ENCODE measurements at places on chromosomes 3 and 15.

- no peak for DNase-seq
These were observed 22.8 kb downstream of the SLC12A6 start for GRCh38 chr15:34314491-34315490.

- DNase-seq = no peak
These were observed 357.1 kb downstream of the ZPLD1 start for GRCh38 chr3:102791641-102792589.

DNA sequence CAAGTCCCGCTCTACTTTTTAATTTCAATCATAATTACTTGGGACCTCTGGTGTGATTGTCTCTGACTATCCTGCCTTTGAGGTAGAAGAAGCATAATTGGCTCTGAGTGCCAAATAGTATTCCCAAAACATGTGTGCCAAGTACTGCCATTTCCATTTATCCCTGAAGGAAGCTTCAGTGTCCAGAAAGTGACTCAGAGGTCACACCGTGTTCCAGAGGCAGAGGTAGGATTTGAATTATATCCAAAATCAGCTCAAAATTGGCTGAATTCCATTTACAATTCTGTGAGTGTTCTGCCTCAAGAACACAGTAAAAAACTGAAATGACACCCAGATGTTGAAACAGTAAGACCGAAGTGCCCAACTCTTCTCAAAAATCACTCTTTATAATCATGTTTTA lies 255.3 kb downstream of the RSL24D1 start:
- no peak for DNase-seq

GRCh38 chr3:123724306-123724705 lies 139.5 kb upstream of the HACD2 start:
- DNase-seq = no peak

- no peak for DNase-seq
These were observed 107.6 kb downstream of the FILIP1L start for GRCh38 chr3:100006570-100007271.

DNA sequence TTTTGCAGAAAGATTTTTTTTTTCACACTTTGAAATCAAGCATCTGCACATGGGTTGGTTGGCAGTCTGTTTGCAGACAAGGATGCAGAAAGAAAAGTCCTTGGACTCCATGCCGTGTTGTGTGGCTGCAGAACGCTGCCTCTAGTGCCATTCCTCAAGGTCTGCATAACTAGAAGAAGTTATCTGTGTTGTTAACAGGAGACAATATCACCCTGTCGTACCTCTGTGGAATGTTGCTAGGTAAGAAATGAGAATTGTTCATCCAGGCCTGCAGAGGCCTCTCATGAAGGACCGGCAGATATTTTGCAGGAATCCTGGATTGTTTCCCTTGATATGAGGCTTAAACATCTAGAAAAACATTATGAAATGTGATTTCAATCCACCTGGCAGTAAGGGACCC lies 58.5 kb upstream of the PPARG start:
- no peak for DNase-seq

DNA sequence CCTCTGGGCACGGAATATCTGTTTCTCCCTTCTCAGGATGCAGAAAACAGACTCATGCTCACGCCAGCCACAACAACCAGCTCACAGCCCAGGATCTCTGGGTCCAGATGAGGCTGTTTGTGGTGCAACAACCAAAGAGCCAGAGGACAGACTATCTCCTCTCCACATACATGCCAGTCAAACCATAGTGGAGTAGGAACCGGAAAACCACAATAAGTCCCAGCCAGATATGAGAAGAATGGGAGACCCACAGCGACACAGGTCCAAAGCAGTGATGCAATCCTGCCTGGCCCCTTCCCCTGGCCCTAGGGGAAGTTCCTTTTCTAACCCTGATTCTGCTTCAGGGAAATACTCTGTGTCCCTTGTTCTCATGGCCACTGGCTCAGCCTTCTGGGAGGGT lies 27.6 kb downstream of the MEX3B start:
- no peak for DNase-seq

GRCh38 chr3:141870091-141870687 lies 6.3 kb upstream of the ATP1B3 start:
- DNase-seq = no peak

- DNase-seq = no peak
These were observed at the start of gene MFGE8 for GRCh38 chr15:88913017-88913849. Gene MFGE8 (minus strand): TSS chr15:88913379. CDS start chr15:88913319, 60 bp downstream.

GRCh38 chr3:194933465-194933864 lies 247.8 kb downstream of the FAM43A start:
- peak; percentile 46 for DNase-seq

- DNase-seq = no peak
These were observed 184.0 kb downstream of the ABHD5 start for GRCh38 chr3:43874731-43875130.

DNA sequence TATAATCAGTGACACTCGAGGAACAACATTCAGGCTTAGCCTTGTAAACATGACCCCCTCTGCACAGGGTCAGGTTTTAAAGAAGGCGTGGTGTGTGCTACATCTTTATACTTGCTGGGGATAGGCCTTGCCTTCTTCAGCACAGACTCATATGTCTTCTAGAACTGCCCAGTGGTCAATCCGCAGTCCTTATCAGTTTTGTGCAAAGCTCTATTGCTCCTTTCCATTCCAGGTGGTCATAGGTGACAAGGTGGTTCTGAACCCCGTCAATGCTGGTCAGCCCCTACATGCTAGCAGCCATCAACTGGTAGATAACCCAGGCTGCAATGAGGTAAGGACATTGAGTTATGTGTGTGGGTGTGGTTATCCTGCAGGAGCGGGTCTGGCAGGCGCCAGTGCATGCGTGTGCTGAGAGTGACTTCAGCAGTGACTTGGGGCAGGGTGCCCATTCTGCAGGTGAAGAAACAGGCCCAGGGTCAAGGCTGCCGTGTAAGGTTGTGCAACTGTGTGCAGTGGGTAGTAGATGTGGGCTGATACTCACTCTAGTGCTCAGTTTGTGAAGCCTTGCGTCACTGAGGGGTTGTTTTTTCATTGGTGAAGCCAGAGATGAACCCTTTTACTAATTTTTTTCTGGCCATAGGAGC lies 150.9 kb downstream of the ITPR1 start:
- no peak for DNase-seq

DNA sequence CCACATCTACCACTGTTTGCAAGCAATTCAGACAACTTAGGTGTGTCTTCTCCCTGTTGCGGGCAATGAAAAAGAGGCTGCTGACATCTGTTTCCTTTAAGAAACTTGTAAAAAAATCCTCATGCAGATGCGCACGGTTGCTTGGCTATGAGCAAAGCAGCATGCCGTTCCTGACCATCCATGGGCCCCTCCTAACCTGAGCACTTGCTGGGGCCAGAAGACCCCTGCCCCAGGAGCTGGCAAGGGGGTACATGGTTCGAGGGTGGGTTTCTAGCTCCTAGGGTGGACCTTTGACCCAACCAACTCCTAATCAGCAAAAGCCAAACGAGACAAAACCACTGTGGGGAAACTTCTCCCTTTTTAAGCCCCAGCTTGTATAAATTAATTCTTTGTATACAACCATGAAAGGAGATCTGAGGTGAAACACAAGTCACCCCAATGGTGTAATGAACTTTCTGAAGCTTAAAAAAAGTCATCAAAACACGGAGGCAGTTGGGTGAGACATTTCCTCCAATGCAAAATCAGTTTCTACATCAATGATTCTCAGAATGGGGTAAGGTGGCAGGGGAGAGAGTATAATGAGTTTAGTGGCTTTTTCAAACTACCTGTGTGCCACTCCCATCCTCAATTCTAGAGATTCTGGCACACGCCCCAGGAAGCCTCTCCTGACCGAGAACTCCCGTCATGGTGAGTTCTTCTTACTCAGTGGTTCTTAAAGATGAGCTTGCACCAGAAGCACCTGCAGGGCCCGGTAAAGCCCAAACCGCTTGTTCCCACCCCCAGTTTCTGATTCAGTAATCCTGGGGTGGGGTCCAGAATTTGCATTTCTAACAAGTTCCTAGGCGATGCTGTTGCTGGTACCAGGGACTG lies 44.1 kb downstream of the CPN2 start:
- DNase-seq = no peak

GRCh38 chr3:150543128-150543527 lies 3.2 kb downstream of the SERP1 start:
- no peak for DNase-seq

- no peak for DNase-seq
These were observed 43.1 kb downstream of the BHLHE40 start for GRCh38 chr3:5022187-5022965.

DNA sequence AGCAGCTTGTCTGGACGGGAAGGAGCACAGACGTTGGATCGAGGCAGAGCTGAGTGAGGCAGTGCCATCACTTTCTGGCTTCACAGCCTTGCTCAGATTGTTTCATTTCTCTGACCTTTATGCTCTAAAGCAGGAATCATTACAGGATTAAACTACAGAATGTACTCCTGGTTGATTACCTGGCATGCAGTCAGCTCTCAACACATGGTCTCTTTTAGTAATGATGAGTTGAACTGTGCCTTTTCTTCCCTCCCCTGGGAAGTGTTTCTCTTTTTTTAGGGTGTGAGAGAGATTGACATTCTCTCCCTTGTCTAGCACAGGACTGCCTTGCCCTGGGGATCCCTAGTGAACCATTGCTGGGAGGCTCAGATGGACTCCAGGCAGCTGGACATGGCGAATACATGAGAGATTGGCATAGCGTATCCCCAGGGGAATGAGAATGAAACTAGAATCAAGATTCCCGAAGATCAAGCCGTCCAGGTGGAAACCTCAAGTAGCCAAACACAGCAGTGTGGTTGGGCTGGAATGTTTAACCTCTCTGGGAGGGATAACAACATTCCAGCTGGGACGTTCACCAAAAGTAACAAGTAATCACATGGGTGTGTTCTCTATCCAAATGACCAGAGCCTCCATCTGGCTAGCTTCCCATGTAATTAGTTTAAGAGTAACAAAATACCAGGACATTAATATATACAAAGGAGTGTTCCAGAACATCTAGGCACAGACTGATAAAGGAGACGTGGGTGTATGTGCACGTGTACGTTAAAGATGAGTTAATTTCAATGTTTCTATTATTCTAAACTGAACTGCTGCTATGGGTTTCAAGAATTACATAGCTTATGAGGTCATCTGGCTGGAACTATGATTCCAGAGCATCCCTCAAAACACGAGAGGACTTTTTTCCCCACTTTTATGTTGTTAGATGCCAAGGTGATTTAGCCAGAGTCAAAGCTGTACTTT lies 118.6 kb upstream of the NR2E3 start:
- DNase-seq = no peak

- DNase-seq = no peak
These were observed 50.9 kb downstream of the MYL3 start for GRCh38 chr3:46812237-46812791.

DNA sequence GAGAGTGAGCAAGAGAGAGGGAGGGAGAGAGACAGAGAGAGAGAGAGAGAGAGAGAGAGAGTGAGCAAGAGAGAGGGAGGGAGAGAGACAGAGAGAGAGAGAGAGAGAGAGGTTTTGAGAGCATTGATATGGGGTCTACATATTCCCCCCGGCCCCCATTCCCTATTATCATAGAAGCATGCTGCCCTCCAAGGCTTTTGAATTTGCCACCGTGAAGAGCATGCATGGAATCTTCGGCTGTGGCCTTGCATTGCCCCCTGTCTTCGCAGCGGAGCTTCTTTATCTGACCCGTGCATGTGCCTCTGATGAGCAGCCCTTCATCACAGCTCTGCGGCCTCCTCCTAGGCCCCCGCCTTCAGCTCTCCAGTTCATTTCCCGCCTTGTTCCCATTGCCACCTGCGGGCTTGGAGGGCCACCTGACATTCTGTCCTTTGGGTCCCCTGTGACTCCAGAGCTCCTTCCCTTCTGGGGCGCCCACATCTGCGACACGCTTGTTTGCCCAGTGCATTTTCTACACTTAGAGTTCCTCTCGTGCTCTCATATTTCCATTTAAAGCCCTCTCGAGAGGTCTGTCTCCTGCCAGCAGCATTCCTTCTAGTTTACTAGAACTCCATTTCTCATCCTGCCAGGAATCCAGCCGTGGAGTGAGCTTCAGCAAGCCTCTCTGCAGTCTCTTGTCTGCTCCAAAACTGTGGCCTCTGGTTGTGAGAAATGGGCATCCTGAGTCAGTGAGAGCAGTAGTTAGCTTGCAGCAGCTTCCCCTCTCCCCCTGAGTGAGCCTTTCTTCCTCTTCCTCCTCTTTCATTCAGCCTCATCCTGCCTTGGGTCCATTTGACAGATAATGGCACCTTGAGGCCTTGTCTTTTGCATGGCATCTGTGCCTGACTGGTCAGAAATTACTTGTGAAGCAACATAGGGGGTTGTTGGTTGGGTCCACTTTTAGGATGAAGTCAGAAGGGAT lies 25.3 kb downstream of the LPP start:
- DNase-seq = no peak

GRCh38 chr3:120798346-120798745 lies 55.8 kb downstream of the GTF2E1 start:
- DNase-seq = no peak

GRCh38 chr15:82934100-82934880 lies 18.2 kb downstream of the HOMER2 start:
- no peak for DNase-seq

- no peak for DNase-seq
These were observed 68.6 kb upstream of the FAM174B start for GRCh38 chr15:92724144-92724543.

- no peak for DNase-seq
These were observed 34.8 kb upstream of the RPL32 start for GRCh38 chr3:12875857-12876836.

DNA sequence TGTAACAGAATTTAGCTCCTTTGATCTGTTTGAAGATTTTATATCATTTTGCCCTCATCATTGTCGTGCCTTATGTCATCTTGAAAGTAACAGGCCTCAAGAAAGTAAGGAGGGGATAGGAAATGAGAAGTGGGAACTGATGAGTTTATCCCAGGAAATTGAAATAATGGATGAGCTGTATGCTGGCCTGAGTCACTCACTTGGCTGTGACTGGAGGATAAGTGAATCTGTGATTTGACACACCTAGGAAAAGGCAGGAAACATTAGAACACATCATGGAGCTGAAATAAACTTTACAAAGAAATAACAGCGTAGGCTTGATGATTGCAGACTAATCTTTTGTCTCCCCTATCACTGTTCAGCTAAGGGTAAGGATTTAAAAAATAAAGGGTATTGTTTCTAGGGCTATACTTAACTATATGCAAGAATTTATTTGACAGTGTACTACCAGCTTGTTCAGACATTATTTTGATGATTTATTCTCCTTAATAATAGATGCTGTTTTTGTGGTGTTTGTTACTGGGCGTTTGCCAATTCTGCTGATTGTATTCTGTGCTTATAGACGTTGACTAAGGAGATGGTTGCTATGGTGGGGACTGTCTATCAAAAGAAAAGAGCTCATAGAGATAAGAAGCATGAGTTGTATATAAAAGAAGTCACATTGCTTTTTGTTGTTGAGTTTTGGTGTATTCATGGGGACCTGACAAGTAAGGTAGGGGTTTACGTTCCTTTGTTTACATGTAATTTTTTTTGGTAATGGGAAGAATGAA lies 105.6 kb upstream of the ROPN1 start:
- no peak for DNase-seq

DNA sequence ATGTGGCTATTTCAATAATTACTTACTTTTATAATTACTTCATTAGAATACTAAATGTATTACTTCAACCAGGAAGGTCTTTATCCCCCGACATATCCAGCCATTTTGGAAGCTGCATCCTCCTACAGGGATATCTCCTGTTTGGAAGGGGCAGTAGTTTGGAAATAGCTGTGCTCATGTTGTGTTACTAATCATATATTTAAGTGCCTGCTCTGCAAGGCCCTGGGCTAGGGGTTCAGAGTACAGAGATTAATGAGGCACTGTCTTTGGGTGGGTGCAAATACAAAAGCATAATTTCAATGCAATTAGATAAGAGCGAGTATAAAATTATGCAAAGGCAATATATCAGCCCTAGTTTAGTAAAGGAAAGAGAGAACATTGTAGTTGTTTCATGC lies 146.3 kb upstream of the RARB start:
- no peak for DNase-seq

GRCh38 chr15:87752250-87752951 lies 504.1 kb downstream of the NTRK3 start:
- no peak for DNase-seq
